ENCODE measurements at places on chromosomes 3 and 15.

GRCh38 chr3:11641316-11641682, 2.4 kb downstream of the VGLL4 start:
- no peak for DNase-seq

GRCh38 chr3:10530241-10530640, 24.9 kb upstream of the ATP2B2 start:
- no peak for DNase-seq

DNA sequence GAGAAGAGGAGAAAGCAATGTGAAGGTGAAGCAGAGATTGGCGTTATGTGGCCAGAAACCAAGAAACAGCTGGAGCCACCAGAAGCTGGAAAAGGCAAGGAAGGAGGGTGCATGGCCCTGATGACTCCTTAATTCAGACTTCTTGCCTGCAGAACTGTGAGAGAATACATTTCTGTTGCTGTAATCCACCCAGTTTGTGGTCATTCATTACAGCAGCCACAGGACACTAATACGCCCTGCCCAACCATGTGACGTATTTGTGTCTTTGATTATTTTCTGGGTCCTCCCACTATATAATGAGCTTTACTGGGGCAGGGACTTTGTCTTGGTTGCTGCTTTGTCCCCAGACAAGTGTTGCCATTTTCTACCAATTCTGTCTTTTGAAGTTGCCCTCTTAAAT, 64.5 kb upstream of the MITF start:
- no peak for DNase-seq

DNA sequence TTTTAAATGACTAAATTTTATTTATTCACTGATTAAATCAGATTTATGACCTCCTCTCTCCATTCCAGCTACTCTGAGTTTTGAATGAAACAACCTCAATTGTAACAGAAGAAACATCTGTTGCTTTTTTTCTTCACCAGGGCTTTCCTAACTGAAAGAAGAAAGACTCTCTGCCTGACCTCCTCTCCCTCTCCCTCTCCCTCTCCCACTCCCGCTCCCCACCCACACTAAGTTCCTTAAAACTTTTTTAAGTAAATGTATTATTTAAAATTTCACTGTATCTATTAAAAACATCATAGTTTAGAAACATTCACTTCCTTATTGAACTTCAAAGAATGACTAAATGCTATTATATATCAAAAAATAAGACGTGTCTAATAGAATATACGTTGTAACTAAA, 122.0 kb downstream of the TFDP2 start:
- DNase-seq = no peak

- no peak for DNase-seq
These were observed 47.9 kb downstream of the YEATS2 start for GRCh38 chr3:183745300-183746098.

Data from GM12891 (cell line).